BE2C (cell line): ENCODE measurements at places on chromosomes 13 and 19.

DNA sequence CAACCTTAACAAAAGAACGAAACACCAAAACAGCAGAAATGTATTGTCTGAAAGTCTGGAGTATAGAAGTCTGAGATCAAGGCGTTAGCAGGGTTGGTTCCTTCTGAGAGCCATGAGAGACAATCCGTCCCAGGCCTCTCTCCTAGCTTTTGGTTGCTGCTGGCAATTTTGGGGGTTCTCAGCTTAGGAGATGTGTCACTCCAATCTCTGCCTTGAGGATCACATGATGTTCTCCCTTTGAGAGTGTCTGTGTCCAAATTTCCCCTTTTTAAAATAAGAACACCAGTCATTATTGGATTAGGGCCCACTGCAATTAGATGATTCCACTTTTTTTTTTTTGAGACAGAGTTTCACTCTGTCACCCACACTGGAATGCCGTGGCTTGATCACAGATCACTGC is 10.1 kb downstream of the KCNN1 start:
- no peak for DNase-seq

GRCh38 chr13:31909864-31910551 is 121.6 kb upstream of the FRY start:
- peak; percentile 69 for DNase-seq

- no peak for DNase-seq
These were observed 78.2 kb downstream of the MYO16 start for GRCh38 chr13:108707584-108707983.

GRCh38 chr13:111230385-111230930 is 90.0 kb upstream of the TEX29 start:
- DNase-seq = no peak

GRCh38 chr19:45812297-45812696 is 2.8 kb downstream of the RSPH6A start:
- no peak for DNase-seq

GRCh38 chr13:23685416-23685815 is 115.2 kb downstream of the TNFRSF19 start:
- DNase-seq = no peak

DNA sequence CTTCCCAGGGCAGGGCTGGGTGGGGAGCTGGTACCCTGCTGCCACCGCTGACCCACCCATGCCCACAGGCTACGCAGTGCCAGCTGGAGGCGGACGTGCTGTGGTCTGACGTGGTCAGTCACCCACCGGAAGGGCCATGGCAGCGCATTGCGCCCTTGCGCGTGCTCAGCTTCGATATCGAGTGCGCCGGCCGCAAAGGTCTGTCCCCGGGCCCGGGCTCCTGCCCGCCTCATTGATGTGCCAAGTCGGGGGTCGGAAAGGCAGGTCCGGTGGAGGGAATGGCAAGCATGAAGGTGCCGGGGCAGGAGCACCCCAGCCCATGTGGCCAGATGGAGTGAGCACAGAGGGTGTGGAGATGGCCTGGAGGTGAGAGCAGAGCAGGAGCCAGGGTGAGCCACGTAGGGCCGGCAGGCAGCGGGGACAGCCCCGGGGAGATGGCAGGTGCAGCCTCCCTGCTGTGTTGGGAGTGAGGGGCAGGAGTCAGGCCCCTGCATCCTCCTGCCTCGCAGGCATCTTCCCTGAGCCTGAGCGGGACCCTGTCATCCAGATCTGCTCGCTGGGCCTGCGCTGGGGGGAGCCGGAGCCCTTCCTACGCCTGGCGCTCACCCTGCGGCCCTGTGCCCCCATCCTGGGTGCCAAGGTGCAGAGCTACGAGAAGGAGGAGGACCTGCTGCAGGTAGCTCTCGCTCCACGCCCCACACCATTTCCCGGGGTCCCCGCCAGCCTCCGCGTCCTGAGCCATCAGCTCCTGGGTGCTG is 16.0 kb upstream of the SPIB start:
- no peak for DNase-seq

DNA sequence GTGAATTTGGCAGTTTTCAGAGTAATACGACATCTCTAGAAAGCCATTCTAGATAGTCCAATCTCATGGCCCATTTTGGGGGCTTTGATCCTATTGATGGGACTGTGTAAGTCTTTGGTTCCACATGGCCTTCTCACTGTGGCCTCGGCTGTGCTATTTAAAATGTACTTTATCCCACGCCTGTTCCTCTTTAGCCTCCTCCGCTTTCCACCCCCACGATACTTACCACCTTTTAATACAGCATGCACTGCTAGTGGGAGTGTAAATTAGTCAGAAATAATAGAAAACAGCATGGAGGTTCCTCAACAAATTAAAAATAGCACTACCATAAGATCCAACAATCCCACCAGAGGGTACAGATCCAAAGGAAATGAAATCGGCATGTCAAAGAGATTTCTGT is 28.3 kb upstream of the CEBPG start:
- DNase-seq = no peak

DNA sequence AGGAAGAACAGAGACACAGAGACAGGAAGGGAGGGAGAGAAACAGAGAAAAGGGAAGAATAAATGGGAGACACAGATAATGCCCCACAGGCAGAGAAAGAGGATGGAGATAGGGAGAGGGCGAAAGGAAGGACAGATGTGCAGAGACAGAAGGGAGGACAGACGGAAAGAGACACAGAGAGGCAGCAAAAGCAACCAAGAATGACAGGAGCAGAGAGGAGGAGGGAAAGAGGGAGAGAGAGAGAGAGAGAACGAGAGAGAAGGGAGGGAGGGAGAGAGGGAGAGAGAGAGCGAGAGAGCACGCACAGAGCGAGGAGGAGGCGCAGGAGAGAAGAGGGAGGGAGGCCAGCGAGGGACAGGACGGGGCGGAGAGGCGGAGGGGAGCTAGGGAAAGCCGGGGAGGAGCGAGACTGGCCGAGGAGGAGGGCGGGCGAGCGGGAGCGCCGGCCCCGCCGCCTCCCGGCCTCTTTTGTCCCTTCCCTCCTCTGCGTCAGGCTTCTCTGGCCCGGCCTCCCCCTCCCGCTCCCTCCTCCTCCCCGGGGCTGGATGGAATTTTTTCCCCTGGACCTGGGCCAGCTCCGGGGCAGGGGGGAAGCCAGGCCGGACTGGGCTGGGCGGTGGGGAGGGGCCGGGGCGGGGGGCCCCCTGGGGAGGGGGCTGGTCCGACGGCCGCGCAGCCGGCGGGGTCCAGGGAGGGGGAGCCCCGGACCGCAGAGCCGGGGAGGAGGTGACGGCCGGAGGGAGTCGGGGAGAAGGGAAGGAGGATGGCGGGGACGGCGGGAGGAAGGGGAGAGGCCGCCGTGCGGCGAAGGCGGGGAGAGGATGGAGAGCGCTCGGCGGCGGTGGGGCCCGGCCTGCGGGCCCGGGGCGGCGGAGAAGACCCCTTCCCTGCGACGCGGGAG is 4.2 kb upstream of the SPACA6 start:
- DNase-seq = peak; percentile 91

DNA sequence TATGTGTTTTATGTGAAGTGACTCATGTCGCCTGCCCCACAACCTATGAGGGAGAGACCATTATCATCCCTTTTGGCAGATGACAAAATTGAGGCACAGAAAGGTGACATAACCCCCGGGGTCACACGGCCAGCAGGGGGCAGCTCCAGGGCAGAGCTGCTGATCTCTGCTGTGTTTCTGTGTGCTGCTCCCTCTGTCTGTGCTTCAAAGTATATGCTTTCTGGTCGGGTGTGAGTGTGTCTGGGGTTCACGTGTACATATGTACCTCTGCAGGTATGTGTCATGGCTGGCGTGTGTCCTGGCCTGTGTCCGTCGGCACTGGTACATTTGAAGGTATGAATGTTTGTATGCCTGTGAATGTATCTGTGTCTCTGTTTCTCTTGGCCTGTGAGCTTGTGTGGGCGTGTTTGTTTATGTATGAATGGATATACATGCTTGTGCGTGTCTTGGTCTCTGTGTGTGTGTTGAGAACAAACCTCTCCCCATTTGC is 7.1 kb downstream of the LIPE start:
- DNase-seq = no peak

DNA sequence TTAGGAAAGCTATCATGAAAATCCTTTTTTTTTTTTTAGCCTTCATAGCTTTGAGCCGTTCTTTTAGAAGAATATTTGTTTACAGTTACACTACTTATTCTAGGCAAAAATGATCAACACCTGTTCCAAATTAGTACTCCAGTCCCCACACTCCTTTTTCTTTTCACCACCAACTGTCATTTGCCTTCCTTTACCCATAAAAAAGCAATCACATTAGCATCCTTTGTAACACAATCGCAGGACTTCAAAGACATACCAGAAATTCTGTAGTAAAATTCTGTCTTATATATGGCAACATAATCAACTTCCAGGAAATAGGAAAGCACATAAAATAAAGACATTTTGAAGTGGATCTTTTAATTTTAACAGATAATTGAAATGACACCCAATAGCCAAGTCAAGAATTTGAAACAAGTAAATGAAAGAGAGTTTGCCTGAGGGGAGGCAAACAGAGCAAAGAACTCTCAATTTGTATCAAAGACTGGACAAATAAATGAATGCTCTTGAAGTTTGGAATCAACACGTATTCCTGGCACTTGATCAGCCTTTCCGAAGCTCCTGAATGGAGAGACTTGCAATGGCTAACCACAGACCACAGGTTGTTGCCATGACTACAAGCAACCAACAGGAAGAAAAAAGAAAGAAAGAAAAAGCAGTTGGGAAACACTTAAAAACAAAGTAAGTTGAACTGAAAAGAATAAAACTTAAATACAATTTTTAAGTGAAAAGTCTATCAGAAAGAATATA is 206.8 kb downstream of the PCDH9 start:
- no peak for DNase-seq

DNA sequence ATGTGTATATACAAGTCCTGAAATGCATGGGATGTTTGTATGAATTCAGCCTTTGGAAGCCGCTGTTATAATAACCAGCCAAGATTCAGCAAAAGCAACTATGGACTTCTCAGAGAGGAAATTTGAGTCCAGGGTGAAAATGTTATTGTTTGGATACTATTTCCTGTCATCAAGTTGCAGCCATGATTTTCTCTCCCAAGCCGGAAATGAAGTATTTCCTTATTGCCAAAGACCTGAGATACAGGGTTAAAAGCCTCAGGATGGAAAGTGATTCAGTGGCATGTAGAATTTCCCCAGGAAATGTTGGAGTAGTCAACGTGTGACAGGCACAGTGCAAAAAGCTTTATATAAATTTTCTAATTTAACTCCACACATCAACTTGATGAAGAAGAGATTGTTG is 133.9 kb downstream of the IRS2 start:
- DNase-seq = no peak

DNA sequence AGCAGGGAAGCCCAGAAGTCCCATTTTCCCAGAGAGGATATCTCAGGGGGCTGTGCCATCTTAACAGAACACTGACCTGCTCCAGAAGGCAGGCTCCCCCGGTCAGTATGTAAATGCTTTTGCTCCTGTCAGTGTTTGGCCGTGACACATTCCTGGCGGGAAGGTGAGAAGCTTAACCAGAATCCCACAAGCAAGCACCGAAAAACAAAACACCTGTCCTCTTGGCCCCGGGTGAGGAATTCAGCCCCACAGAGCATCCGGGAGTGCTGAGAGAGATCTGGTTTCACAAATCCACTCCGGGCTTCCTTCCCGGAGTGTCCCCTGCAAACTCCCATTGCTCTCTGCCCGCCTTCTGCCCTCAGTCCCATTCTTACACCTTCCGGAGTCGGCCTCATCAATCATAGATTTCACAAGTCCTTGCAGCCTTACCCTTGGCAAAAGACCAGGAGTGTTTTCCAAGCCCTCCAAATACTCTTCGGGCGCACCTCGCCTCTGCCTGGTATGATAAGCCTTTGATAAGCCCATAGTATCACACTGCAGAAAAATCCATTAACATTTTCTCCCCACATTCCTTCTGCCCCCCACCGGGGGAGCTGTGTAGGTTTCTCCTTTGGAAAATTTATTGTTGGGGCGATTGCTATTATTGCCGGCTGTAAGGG is 12.2 kb downstream of the TPM4 start:
- DNase-seq = no peak

GRCh38 chr13:112843392-112844111 is 125.5 kb upstream of the MCF2L start:
- DNase-seq = no peak

GRCh38 chr19:48445256-48445605 is 552 bp upstream of the GRWD1 start:
- DNase-seq = peak; percentile 69

- DNase-seq = peak; percentile 36
These were observed 593 bp downstream of the ATG4D start for GRCh38 chr19:10544242-10544752.

- no peak for DNase-seq
These were observed at the start of gene C19orf33 for GRCh38 chr19:38303517-38304351. TSS of gene C19orf33 (plus strand) at chr19:38304251. CDS start at chr19:38304262, 11 bp downstream.

GRCh38 chr19:17236811-17237543 is 8.7 kb downstream of the NR2F6 start:
- DNase-seq = no peak

GRCh38 chr19:45805719-45806118 is 9.4 kb downstream of the RSPH6A start:
- no peak for DNase-seq

DNA sequence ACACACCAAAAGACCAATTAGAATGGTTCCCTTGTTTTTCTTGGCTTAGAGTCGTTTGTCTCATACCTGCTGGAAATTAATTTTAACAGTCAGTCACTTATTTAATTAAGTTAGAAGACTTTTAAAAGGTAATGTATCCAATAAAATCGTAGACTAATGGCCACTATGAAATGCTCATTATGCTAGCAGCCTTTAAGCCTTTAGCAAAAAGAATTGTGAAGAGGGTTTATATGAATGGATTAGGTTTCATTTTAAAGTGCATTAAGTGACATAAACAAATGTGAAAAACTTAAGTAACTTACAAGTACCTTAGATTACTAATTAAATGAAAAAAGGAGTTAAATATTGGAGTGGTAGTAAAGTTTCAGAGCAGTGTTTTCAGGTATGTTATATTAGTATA is 139.6 kb downstream of the RXFP2 start:
- DNase-seq = no peak

GRCh38 chr19:40754611-40755247 is 3.7 kb downstream of the SNRPA start:
- DNase-seq = no peak

GRCh38 chr19:18510216-18510615 is 11.7 kb downstream of the ELL start:
- no peak for DNase-seq

DNA sequence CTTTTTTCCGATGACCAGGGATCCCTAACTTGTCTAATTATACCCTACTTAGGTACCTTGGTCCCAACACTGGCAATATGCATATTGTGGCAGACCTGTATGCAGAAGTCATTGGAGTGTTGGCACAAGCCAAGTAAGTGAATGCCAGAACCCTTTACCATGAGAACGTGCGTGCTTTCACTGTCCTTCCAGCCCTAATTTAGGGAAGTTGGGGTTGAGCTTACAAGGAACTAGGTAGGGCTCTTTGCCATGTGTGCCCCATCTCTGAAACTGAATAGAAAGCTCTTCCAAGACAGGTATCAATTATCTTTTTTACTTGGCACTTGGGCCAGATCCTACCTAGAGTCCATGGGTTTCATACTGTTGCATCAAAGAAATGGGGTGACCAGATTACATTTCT is 93.2 kb downstream of the FRY start:
- no peak for DNase-seq
